ENCODE measurements at places on chromosomes 6 and 20.

DNA sequence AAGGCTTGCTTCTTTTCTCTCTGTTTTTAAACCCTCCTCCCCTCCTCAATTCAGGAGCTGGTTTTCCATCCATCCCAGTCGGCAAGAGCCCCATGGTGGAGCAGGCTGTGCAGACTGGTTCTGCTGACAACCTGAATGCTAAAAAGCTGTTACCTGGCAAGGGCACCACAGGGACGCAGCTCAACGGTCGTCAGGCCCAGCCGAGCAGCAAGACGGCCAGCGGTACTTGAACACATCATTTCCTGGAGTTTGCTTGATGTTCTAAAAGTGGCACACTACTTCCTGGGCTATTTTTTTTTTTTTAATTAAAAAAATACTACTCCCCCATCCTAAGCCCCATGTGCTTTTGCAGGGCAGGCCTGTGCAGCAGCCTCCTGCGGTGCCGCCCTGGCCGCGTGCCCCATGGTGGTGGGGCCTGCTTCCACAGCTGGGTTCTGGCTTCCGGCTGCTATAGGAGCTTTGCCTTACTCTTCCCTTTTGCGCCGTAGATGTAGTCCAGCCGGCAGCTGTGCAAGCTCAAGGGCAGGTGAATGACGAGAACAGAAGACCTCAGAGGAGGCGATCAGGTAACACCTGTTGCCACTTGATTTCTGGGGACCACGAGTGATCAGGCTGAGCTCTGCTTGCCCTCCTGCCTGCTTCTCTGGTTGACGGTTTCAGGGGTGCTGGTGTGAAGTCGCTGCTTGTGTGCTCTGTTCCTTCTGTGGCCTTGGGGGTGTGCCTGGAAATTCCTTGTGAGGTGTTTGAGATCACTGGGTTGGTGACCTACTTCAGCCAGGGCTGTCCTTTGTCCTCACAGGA lies 7.7 kb downstream of the LSM14B start:
- no peak for DNase-seq

GRCh38 chr6:45666846-45667245 lies 289.1 kb upstream of the SUPT3H start:
- DNase-seq = no peak

DNA sequence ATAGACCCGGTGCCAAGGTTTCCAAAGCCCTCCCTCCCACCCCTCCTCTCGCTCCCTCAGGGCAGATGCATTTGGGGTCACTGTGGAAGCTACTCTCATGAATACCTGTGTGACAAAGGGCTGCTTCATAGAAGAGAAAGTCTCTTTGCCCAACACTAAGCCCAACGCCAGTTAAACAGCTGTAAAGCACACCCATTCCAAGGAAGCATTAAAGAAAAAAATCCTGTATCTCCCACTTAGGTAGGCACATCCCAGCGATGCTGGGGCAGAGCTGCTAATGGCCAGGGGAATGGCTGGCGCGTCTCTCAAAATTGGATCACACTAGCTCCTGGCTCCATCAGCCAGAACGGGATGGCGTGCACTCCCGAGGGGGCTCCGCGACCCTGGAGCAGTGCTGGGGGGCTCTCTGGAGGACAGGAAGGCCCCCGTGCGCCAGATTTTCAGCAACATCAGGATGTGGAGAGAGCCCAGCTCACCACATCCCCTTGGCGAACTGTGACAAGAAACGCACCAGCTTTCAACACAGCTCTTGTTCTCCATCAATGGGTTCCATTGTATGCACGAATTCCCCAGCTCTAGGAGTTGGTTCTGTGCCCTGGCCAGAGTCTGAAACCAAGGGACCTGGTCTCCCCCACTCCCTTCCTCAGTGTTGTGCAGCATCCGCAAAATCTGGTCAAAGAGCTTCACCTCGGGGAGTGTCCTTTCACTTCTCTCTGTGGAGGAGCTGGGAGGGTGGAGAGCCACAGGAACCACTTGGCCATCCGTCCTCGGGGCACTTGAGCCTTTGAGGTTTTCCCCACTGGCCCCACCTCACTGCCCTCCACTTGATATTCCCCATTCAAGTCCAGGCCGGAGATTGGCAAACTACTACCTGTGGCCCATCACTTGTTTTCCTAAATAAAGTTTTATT lies 74.1 kb downstream of the TFAP2C start:
- no peak for DNase-seq

DNA sequence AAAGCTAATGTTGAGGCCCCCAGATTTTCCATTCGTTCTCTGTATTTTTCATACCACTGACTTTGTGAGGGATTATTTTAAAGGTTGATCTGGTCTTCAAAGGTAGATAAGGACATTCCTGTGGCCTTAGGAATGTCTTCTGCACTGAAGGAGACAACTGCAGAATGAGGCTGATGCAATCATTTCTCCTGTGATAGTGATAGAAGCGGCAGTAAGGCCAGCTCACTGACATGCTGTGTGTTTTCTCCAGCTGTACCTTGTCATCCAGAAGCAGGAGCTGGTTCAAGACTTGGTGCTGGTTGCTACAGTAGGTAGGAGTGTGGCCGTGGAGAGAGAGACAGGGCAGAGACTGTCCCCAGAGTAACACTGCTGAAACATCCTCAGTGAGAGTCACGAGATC lies 53.8 kb downstream of the DCBLD1 start:
- no peak for DNase-seq

DNA sequence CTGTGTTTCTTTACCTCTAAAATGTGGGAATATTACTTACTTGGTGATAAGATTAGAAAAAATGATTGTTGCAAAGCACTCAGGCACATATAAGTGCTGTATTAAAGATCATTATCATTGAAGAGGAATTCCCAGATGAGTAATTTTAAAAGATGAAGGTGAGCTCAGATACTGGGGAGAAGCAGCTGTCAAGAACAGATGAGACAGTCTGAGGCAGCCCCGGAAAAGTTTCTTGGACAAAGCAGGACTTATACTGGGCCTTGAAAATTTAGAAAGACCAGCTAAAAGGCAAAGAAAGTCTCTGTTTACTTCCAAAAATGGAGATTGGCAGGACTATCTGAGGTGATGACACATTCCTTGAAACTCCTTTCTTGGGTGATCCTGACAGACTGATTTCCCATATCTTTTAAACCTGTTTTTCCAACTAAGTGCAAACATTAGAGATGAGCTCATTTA lies 93.8 kb upstream of the MARCKS start:
- no peak for DNase-seq
